ENCODE measurements at places on chromosomes 12 and 14.
A peak's percentile ranks its signal among the peaks of the same experiment; 100 is the strongest.

GRCh38 chr12:69686731-69687130, 12.4 kb downstream of the BEST3 start:
- DNase-seq = no peak

- no peak for DNase-seq
Measured at GRCh38 chr12:59742841-59743240, 147.0 kb downstream of the SLC16A7 start.

GRCh38 chr12:12541782-12542181, 20.9 kb downstream of the DUSP16 start:
- no peak for DNase-seq

DNA sequence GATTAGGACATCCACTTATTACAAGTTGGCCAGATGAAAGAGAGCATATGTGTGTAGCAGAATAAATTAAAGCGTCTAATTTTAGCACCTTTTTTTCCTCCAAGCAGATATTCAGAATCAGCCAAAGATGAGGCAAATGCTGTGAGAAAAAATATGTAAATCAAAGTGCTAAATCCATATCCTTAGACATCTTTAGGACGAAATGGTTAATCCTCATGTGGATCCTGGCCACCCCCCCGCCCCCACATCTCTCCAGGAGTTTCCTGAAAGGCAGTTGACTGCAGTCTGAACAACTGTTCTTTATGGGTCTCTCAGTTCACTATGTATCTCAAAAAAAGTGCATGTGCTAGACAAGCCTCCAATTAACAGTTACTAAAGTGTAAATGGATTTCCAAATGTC, 1768.1 kb upstream of the SEL1L start:
- DNase-seq = no peak

GRCh38 chr12:1318327-1319031, 275.9 kb downstream of the FBXL14 start:
- DNase-seq = peak; percentile 32

DNA sequence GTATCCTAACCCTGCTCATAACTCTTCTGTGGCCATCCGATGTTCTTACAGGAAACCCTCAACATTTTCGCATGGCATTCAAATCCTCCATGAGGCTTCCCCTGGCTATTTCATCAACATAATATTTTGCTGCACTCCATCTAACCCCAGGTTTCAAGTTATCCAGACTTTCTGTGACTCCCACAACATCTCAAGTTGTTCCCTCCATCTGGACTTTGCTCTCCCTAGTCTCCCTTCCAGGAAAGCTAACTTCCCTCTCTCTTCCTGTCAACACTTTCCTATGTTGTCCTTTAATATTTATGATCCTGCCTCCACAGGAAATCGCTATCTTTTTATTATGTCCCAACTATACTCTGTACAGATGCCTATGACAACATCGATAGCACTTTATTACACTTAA, 146.1 kb downstream of the METTL25 start:
- DNase-seq = no peak

DNA sequence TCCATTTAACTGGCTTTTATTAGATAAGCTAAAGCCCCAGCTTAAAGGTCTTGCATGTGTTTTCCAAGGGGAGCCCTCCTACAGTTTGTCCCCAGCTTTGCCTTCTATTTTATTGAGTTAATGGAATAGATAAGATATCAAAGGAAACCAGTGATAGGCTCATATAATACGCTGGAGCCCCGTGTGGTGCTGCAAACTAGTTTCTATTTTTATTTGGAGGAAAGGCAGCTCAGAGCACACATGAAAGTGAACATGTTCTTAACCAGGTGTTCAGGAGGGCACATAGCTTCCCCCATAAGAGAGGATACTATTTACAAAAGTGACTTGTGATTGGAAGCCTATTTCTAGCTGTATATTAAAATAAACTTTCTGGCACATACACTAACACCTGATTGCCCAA, 251.7 kb downstream of the PDZRN4 start:
- DNase-seq = no peak

DNA sequence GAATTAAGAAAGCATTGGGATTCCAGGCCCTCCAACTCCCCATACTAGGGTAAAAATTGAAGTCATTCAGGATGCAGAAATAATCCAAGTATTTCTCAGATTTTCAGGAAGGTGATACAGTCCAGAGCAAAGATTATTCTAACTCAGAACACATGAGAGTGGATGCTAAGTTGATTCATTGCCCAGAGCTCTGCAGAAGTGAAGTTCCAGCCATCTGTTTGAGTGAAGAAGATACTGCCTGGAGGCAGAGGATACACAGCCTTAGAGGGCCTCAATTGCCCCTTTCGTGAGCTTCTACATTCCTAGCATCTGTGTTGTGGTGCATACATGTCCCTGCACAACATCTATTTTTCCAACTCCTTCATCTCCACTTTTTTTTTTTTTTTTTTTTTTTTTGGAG, 36.9 kb upstream of the SMUG1 start:
- no peak for DNase-seq

- DNase-seq = no peak
Measured at GRCh38 chr14:27236601-27237000, 638.8 kb upstream of the NOVA1 start.

GRCh38 chr14:68520637-68521556, 272.0 kb downstream of the ZFP36L1 start:
- DNase-seq = no peak

- no peak for DNase-seq
Measured at GRCh38 chr12:115129727-115130126, 445.8 kb upstream of the TBX3 start.

- DNase-seq = no peak
Measured at GRCh38 chr12:42990387-42990786, 400.8 kb upstream of the PRICKLE1 start.

GRCh38 chr12:89721291-89721987, 12.8 kb upstream of the ATP2B1 start:
- DNase-seq = no peak

DNA sequence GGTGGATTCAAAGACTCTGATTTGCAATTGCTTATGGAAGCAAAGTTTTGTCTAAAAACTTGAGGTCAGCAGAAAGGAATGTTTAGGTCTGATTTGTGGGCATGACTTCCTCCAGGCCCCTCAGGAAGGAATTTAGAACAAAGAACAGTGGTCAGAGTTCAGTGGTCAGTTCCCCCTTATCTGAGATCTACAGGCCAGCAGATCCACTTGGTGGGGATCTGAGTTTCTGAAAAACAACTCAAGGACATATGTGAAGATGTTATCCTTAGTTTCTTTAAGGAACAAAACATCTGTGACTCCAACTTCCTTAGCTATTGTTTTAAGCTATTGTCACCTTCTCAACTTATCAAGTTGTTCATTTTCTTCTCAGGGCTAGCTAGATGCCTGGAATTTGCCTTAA, 28.0 kb upstream of the NAA30 start:
- DNase-seq = no peak

DNA sequence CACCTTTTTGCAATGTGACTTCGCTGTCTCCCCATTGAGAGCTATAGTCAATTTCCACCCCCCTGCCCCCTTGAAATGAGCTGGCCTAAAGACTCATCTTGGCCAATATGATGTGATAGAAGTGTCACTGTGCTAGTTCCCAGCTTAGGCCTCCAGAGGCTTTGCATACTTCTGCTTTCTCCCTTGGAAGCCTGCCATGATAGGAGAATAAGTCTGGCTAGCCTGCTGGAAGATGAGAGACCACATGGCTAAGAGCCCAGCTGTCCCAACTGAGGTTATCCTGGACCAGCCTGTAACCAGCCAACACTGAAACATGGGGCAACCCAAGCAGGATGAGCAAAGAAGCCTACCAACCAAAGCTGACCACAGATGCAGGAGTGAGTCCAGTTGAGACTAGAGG, 196.9 kb downstream of the GRIN2B start:
- DNase-seq = no peak

- DNase-seq = no peak
Measured at GRCh38 chr12:108342985-108343384, 3.9 kb upstream of the CMKLR1 start.

- peak; percentile 37 for DNase-seq
Measured at GRCh38 chr12:2057041-2057794, 4.4 kb downstream of the CACNA1C start.

DNA sequence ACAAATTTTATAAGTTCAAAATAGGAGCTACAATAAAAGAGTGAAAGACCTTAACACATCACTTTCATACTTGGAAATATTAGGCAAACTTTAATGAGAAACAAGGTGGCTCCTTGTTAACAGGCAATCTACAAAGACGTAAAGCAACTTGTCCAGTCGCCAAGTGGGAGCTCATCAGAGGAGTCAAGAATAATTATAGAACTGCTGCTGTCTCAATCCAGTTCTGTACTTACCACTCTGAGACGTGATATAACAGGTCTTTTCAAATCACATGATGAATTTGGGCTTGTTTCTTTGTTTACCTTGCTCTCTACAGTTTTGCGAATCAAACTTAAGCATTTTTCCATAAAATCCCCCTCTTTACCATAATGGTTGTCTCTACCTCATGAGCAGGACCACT, 3.6 kb downstream of the YBX3 start:
- no peak for DNase-seq

DNA sequence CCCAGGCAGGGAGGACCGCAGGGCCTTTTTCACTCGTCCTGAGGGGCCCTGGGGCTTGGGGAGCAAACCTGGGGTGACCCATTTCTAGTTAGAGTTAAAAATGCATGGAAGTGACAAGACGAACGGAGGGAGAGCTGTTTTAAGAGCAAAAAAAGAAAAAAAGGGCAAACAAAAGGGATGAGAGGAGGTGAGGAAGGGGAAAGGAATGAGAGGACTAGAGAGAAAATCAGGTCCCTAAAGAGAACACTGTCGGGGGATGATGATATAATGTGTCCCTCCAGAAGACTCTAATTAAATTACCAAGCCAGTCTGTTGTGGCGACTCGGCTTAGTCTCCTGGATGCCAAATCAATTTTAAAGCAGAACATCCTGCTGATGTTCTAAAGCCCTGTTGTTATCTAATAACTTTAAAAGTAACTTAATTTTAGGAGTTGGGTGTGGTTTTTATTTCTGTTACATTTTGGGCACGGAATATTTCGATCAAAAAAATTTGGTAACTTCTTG, 1.1 kb downstream of the ANO6 start:
- no peak for DNase-seq

GRCh38 chr12:125406131-125406530, 340.9 kb downstream of the AACS start:
- DNase-seq = no peak

DNA sequence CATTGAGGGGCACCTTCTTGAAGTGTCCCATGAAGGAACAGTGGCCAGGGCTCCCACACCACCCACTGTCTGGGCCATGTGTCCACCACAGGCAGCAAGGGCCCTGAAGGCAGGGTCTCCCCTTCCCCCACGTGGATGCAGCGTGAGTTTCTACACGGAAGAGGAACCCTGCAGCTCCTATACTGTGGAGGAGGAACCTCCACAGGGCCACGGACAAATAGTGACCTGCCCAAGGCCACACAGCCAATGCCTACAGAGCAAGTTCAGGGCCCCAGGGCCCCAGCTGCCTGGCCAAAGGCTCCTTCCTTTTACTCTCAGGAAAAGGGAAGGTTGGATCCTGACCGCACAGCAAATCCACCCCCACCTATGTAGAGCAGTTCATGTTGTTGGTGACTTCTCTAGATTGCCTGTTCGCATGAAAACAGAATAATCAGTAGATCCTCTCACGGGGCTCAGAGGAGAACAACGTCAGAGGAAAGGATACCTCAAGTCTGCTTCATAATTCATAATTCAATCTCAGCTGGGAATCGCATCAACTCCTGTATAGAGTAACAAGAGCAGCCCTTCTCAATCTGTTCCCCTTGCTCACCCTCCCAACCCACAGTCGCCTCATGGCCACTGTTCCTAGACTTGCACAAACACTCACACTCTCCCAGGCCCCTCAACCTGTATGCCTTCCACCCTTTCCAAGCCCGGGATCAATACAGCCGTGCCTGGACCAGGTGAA, 11.1 kb upstream of the KRT73 start:
- DNase-seq = no peak

GRCh38 chr12:127496255-127496654, 770.7 kb upstream of the TMEM132C start:
- DNase-seq = no peak

DNA sequence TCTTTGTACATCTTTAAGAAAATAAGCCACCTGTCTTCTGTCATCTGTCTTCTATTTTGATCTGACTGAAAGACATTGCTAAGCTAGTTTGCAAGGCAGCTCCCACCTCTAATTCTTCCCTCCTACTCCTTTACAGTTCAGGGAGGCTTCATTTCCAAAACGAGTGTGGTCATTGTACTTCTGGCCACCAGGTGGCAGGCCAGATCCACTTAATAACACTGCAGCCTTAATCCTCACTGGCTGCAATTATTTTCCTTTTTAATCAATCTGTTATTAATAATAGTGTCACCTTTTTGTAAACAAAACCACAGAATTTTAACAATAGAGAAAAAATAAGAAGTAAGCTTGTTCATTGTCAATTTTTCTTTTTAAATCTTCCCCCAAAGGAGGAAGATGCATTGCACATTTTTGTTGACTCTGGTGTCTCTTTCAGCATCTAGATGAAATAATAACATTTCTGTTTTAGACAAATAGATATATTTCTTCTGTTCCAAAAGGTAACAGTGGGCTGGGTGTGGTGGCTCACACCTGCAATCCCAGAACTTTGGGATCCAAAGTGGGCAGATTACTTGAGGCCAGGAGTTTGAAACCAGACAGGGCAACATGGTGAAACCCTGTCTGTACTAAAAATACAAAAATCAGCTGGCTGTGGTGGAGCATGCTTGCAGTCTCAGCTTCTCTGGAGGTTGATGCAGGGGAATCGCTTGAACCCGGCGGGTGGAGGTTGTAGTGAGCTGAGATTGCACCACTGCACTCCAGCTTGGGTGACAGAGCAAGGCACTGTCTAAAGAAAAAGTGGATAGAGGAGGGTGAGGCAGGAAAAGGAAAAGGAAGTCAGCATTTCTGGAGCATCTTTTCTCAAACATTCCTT, 23.3 kb downstream of the GABARAPL1 start:
- no peak for DNase-seq

- no peak for DNase-seq
Measured at GRCh38 chr14:62103464-62103863, 341.2 kb downstream of the SNAPC1 start.

DNA sequence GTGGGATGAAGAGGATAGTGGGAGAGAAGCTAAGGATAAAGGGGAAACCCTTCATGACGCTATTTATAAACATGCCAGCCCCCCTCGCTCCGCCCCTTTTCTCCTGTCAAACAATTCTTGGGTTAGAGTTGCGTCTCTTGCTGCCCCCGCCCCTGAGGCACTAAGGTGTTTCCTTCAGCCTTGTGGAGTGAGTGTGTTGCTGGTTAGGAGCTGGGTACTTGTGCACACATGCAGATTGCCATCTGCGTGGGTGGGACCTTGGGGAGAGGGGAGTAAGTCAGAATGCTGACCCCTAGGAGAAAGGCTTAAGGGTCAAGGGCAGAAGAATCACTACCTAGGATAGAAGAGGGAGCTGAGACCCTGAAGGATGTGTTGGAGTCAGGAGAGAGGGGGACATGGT, 5.4 kb downstream of the FOXJ2 start:
- DNase-seq = no peak

- DNase-seq = no peak
Measured at GRCh38 chr12:64092507-64093196, 129.4 kb downstream of the KICS2 start.

GRCh38 chr14:98233656-98234055, 1038.3 kb downstream of the BCL11B start:
- no peak for DNase-seq

GRCh38 chr14:50666772-50667683, 1.1 kb downstream of the SAV1 start:
- peak; percentile 50 for DNase-seq

Measured in fibroblast of the conjunctiva (primary cell).